PC-9 (cell line): ENCODE measurements at places on chromosomes 5 and 9. TPM values are rescaled to one million over a fixed set of nuclear protein-coding genes. Genes with fewer than 3 reads are reported as not detected.

- H3K4me1 ChIP-seq: peaks cover 23% of the 10 kb centered on the region
- H3K36me3 ChIP-seq: no peaks in the 10 kb centered on the region; the same call in 1 of the 2 replicates
- no peaks in the 10 kb centered on the region for H3K27me3 ChIP-seq
- no peak overlapping the region for H3K4me3 ChIP-seq
- DNase-seq: no peak
These were observed 372.1 kb downstream of the PDE4D start for GRCh38 chr5:59521476-59521875.

DNA sequence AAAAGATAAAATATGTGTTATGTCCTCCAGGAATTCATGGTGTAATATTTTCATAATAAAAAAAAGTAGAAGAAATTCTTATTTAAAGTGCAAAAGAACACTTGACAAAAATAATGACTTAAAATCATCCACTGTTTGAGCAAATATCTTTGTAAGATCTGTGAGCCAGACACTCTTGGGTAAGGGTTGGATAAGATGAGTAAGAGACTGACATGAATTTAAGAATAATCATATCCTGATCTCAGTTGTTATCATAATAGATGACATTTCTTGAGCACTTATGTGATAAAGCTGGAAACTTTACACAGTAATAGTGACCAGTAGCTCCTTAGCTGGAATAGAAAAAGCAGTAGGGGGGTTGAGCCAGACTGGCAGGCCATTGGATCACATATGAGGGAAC lies 40.0 kb upstream of the ADRB2 start:
- DNase-seq: no peak
- no peaks in the 10 kb centered on the region for H3K36me3 ChIP-seq
- no peak overlapping the region for H3K27ac ChIP-seq
- H3K4me1 ChIP-seq: no peaks in the 10 kb centered on the region
- H3K4me3 ChIP-seq: no peak overlapping the region

The ESM1 gene
- 0.15 TPM in 1 of 2 replicates, not detected in the other for total RNA-seq

The DHX29 gene
- total RNA-seq: 11.1 and 16.5 TPM in 2 replicates

The CCDC171 gene
- 2.4 and 2.5 TPM in 2 replicates for total RNA-seq

GRCh38 chr5:148458036-148458888 lies 74.5 kb downstream of the FBXO38 start:
- H3K27me3 ChIP-seq: no peaks in the 10 kb centered on the region
- DNase-seq: no peak
- no peak overlapping the region for H3K4me3 ChIP-seq
- H3K4me1 ChIP-seq: no peaks in the 10 kb centered on the region
- H3K36me3 ChIP-seq: no peaks in the 10 kb centered on the region

The HSPA9 gene
- total RNA-seq: 252 and 256 TPM in 2 replicates

The TUSC1 gene
- total RNA-seq: 0.39 and 0.88 TPM in 2 replicates

DNA sequence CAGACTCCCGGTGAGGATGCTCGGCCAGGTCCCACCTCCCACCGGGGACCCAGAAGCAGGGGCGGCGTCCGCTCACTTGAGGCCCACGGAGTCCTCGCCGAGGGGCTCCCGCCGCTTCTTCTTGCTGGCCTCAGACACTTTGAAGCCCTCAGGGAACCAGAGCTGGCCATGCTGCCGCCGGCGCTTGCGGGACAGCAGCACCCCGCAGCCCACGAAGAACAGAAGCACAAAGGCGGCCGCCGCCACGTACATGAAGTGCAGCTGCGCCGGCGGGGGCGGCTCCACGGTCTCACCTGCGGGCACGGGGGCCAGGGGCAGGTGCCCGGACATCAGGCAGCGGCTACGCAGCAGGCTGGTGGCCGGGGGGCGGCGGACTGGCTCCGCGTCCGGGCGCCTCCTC lies 19.4 kb upstream of the SEC16A start:
- H3K27me3 ChIP-seq: no peaks in the 10 kb centered on the region
- no peak overlapping the region for H3K27ac ChIP-seq
- no peaks in the 10 kb centered on the region for H3K4me1 ChIP-seq
- H3K36me3 ChIP-seq: no peaks in the 10 kb centered on the region
